ENCODE measurements at places on chromosomes 6 and 20.

DNA sequence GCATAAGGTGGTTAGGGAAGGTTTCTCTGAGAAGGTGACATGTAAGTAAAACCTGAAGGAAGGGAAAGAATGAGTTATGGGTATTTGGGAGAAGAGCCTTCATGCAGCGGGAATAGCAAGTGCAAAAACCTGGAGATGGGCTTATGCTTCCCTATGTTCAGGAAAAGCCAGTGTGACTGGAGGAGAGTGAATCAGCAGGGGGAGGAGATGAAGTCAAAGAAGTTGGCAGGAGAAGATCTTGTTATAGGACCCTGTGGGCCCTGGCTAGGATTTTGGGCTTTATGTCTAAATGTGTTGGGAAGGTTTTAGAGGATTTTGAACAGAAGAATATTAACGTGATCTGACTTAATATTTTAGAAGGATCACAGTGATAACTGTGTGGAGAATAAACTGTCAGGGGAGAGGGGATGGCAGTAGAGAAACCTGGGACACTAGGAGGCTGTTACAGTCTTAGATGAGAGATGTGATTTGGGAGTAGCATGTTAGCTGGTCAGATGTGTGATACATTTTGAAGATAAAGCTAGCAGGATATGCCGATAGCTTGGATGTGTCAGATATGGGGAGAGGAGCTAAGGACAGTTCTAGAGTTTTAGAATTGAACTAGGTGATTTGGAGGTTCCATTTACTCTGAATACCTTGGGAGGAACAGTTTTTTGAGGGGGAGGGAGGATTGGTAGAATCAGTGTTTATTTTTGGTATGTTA lies 41.0 kb downstream of the PHF3 start:
- no peak for DNase-seq

DNA sequence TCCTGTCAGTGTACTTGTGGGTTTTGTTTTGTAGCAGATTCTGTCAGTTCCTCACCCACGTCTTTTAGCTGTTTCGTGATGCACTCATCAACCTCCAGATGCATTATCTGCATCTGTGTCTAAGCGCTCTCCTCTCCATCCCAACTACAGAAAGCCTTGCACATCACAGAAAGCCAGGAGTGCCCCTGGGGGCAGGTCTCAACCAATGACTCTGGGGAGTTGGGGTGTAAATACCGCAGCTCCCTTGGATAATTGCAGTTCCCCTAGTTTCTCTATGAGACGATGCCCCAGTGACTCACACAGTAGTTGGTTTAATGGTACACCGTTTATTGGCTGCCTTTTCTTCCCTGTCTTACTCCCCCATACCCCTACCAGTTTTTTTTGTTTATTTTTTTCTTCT lies 158.1 kb downstream of the SOX4 start:
- DNase-seq, result no peak

DNA sequence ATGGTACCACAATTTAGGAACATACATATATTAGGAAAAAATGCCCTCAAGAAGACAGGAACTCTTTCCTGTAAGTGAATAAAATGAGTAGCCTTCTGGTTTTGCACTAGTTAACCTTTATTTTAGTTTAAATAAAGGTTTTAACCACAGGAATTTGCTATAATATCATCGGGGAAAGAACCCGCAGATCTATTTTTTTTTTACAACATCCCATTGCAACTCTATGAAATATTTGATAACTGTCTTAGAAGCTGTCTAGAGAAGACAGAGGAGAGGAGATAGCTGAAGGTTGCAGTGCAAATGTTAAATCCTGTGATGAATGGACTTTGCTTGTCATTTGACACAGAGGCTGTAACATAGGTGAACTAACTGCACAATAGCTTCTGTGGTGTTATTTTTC lies 69.5 kb downstream of the TINAG start:
- DNase-seq, result no peak

DNA sequence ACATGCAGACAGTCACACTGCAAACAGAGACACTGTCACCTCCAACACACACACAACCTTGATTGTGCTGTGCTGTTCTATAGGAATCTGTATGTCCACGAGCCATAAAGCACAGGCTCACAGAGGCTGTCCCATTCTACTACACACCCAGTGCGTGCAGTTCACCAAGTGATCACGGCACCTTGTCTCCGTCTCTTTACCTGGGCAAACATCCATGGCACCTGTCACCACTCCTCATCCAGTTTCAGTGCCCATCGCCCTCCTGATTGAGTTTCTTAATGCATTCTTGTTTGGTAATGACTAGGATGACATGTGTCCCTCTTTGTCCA lies 65.8 kb upstream of the STMND1 start:
- no peak for DNase-seq

DNA sequence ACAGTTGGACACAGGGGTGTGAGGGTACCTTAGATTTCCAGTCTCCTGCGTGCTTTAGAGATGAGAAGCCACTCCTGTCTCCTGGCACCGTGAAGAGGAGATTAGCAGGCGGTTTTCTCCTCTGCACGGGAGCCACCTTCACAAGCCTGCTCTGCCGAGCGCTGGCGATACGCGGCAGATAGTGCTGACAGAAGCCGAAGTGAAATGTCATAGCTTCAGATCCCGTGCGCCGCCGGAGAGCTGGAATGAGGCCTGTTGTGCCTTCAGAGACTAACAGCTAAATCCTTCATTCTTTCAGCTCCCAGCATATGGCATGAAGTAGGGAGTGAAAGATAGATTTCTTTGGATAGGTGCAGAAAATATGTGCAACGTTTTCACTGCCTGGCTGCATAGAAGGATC lies 371.0 kb downstream of the TAF4 start:
- no peak for DNase-seq

- no peak for DNase-seq
These were observed 48.7 kb downstream of the TSHZ2 start for GRCh38 chr20:53020834-53021233.

DNA sequence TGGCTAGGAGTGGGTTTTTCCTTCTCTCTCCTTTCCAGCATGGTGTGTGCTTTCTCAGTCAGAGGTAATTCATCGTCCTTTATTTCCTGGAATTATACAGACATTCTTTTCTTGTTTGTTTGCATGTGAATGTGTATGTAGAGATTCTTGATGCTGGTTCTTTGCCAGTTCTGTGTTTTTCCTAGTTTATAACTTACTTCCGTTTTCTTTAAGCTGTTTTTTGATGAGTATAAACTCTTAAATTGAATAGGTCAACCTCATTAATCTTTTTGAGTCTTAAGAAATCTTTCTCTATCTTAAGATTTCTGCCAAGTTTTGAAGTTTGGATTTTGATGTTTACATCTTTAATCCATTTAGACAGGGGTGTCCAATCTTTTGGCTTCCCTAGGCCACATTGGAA lies 38.7 kb downstream of the IGF2R start:
- DNase-seq, result no peak

DNA sequence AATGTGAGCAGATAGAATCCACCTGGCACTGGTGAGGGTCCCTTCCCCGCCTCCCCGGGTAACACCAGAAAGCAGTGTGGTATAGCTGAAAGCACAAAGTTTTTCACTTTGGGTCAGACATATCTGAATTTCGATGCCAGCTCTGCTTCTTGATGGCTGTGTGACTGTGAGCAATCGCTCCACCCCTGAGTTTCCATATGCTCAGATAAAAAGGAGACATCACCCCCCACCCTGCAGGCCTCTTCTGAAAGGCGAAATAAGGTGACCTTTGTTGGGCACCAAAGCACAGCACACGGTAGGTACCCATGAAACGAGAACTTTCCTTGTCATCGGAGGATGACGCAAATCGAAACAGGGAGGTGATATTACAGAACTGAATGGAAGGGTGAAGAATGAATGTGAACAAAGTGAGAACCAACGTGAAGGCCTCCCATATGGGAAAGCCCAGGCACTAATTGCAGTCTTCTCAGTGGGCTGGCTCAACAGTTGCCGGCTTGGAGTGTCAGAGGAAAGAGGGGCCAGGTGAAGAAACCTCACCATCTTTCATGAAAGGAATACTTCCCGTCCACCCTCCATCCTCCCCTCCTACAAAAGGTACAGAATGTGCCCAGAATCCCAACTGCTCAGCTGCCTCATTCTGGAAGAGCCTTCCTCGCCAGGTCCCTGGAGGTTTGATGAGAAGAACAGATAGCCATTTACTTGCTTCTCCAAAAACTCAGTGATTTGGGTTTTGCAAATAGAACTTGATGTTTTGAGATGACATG lies 61.8 kb downstream of the NFATC2 start:
- DNase-seq, result peak; percentile 48

GRCh38 chr6:79260772-79261171 lies 26.3 kb upstream of the HMGN3 start:
- DNase-seq, result no peak

DNA sequence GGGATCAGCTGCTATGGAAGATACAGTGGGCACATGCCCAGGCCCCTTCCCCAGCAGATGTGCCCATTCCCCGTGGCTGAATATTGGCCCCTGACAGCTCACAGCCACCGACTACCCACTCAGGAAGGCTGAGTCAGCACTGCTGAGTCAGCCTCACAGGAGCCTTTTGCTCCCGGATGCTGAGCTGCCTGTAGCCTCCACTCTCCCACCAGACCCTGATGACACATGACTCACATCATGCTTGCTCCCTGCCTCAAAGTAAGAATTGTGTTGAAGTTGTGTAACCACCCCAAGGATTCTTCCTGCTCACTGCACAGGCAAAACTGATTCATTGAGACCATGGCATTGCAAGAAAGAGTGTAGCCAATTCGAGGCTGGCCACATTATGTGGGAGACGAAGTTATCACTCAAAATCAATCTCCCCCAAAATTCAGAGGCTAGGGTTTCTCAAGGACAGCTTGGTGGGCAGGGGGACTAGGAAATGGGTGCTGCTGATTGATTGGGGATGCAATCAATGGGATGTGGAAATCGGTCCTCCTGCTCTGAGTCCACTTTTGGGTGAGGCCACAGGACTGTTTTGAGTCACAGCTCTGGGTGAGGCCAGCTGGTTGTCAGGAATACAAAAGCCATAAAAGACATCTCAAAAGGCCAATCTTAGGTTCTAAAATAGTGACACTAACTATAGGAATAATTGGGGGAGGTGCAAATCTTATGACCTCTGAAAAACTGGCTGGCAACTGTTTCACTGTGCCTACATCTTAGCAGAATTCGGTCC lies 556.6 kb upstream of the CDH4 start:
- no peak for DNase-seq

DNA sequence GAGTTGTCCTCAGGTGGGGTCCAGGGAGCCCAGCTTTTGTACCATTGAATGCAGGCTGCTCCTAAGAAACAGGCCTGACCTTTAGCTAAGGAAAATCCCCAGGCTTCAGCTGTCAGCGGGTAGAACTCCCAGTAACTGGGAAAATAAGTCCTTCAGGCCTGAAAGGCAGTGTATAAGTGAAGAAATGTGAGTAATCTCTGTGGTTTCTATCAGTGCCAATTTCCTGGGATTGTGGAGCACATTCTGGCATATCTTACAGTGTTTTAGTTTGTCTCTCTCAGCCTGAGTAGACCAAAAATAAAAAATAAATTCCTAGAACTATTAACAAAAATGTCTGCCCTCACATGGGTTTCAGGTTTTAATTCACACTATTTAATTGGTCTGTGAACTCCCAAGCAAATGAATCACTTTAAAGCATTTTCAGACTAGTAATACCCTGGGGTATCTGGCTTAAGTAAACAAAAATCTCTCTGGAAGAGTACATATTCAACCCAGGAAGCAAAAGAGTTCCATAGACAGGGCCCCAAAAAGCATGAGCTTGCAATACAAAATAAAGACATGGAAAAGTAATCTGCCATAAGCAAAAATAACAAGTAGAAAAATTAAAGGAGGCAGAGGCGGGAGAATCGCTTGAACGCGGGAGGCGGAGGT lies 566.2 kb upstream of the NOX3 start:
- no peak for DNase-seq

- no peak for DNase-seq
These were observed 234.1 kb downstream of the TMEM242 start for GRCh38 chr6:157089258-157089657.

DNA sequence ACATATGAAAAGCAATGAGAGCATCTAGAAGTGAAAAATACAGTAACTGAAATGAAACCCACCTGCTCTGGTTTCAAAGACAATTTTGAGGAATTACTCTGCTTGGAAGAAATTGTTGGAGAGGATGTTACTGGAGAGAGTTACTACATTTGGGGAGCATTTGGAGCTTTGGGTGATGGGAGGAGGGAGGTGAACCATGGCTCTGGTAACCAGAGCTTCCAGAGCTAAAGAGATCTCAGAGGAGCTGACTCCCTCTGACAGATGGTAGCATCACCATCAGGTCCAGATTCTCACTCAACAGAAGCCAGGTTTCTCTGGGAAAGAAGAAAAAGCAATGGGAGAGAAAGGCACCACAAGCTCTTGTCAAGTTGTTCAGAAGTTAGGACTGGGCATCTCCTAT lies 42.2 kb upstream of the SMAP1 start:
- no peak for DNase-seq

DNA sequence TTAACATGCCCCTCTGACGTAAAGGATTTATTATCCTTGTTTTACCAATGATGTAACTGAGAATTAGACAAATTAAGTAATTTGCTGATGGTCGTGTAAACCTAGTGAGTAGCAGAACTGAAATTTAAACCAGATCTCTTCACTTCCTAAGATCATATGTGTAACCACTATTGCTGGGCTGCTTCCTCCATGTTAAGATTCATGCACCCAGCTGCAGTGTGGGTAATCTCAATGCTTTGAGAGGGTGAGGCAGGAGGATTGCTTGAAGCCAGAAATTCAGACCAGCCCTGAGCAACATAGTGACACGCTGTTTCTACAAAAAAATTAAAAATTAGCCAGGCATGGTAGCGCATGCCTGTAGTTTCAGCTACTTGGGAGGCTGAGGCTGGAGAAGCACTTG lies 97.9 kb downstream of the L3MBTL3 start:
- DNase-seq, result no peak

- no peak for DNase-seq
These were observed 5.3 kb upstream of the RAET1L start for GRCh38 chr6:150030611-150031010.

DNA sequence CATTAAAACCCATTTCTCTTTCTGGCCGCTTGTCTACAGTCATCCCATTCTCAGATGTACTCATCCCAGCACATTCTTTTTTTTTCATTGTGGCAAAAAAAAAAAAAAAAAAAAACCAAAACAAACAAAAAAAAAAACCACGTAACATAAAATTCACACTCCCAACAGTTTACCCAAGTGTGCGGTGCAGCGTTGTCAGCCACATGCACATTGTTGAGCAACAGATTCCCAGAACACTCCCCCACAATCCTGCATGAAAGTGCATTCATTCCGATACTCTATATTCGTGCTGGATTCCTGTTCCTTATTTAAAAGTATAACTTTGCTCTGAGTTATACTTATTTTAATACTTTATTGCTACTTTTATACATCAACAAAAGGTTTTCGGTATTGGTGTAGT lies 96.0 kb downstream of the SASH1 start:
- no peak for DNase-seq

- DNase-seq, result no peak
These were observed 1378.6 kb upstream of the DEFB115 start for GRCh38 chr20:29878777-29879442.
